LHCN-M2 (cell line): ENCODE measurements at places on chromosomes 3 and 15. TPM values are rescaled to one million over a fixed set of nuclear protein-coding genes. Genes with fewer than 3 reads are reported as not detected.
A peak's percentile ranks its signal among the peaks of the same experiment; 100 is the strongest.

GRCh38 chr3:102544741-102545140, 109.9 kb downstream of the ZPLD1 start:
- no peak for DNase-seq

DNA sequence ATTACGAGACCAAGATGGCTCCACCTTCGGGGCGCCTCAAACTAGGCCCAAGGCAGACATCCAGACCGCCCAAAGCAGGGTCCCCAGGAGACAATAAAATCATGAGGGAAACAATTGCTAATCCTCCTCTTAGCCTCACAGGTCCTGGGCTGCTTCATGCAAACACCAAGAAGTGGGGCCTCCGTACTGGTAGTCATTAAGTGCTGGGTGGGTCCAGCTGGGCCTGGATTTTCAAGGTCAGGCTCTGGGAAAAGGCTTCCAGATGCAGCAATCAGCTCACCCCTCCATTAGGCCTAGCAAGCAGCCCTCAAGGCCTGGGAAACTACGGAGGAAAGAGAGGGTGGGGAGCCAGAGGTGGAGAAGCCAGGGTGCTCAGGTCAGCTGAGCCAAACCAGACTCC, 634 bp downstream of the FBXL22 start:
- DNase-seq = no peak

DNA sequence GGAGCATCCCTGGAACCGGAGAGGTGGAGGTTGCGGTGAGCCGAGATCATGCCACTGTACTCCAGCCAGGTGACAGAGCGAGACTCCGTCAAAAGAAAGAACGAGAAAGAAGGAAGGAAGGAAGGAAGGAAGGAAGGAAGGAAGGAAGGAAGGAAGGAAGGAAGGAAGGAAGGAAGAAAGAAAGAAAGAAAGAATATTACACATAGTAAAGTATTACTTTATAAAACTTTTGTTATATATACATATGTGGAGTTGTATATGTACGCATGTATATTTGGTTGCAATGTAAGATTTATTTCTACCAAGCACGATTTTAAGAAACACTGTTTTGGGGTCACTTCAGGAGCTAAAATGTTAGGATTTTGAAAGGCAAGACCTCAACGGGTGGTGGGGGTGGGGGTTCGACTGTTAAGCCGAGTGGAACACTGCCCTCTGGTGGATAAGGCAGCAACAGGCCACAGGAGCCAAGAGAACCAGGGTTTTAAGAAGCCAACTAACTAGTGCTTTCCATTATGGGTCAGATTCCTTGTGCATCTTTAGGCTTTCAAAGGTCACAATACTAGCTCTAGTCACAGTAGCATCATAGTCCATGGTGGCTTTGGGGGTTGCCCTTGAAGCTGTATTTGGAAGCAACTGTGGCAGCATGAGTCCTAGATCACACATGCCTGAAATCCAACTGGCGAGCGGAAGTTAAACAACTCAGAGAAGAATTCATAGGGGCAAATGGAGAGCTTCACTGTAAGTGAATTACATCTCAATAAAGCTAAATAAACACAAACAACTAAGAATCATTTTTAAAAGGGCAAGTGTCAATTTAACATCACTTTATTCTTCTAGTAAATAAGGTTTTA, 22.5 kb downstream of the GLB1 start:
- DNase-seq = peak; percentile 55

The ONECUT1 gene
- total RNA-seq = not detected in 2 replicates

The NEK10 gene
- total RNA-seq = 4.9 and 5.7 TPM in 2 replicates

The PGBD4 gene
- 1.7 and 1.9 TPM in 2 replicates for total RNA-seq

DNA sequence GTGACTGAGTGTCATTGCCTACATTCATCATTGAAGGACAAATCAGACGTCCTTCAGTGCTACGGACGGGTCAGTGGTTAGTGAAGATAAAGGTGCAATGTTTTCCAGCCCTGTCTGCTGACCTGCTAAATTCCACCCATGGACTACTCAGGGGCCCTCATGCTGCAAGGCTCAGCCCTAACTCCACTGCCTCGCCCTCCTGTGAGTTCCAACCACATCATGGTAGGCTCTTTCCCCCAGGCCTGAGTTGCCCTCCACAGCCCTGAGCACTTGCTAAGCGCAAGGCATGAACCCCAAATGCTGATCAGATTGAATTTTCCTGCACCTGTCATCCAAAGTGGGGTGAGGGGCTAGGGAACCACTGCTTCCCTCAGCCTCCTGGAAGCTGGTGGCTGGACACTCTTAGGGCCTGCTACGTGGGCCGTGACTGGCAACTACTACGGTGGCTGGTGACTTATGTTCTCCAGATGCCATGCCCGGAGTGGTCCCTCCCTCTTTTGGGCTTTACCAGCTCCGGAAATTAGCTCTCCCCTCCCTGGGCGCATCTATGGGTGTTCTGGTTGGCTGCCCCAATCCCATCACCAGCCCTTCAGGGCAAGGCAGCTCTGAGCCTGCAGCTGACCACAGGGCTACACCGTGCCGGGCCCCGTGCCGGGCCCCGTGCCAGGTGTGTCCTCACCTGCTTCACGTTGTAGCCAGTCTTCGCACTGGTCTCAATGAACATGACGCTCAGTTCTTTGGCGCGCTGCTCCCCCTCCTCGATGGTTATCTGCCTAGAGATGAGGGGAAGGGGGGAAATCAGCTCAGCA, 32.1 kb downstream of the SRPRB start:
- no peak for DNase-seq

The GOLGA8O gene
- total RNA-seq = 0.51 and 0.80 TPM in 2 replicates

The TF gene
- total RNA-seq = not detected in 2 replicates

- DNase-seq = no peak
Measured at GRCh38 chr15:40334941-40335795, 5.6 kb downstream of the CCDC9B start.

DNA sequence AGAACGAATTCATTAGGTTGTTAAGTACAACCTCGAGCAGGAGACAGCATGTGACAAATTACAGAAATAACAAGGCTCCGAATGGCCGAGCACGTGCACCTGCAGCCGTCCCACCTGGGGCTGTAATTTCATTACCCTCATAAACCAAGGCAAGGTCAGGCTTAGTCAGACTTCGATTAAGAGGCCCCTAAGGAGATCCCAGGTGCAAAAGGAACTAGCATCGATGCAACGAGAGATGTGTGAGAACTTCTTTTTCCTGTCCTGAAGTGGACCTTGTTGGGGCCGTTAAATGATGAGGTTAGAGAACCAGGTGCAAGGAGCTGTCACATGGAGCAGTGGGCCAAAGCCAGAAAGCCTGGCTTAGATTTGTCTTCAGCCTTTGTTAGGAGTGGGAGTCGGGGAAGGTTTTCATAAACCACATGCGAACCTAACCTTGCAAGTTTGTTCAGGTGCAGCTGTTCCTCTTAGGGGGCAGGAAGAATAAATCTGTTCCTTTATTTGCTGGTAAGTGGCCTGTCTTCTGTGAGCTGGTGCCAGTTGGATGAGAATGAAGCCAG, 559.9 kb upstream of the MCTP2 start:
- no peak for DNase-seq

The THPO gene
- total RNA-seq = not detected in 2 replicates

DNA sequence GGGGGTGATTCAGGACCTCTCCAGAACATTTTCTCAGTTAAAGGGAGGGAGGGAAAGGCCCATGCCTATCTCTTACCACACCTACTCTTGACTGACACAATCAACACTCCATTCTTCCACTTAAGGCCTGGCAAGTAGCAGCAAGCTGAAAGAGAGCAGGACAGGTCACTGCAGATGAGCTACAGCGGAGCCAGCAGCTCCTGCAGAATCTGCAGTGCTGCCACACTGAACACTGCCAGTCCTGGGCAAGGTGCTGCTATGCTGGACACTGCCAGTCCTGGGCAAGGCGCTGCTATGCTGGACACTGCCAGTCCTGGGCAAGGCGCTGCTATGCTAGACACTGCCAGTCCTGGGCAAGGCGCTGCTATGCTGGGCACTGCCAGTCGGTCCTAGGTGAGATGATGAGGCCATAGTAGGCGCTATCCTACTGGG, 143.7 kb downstream of the MYLK start:
- DNase-seq = no peak

DNA sequence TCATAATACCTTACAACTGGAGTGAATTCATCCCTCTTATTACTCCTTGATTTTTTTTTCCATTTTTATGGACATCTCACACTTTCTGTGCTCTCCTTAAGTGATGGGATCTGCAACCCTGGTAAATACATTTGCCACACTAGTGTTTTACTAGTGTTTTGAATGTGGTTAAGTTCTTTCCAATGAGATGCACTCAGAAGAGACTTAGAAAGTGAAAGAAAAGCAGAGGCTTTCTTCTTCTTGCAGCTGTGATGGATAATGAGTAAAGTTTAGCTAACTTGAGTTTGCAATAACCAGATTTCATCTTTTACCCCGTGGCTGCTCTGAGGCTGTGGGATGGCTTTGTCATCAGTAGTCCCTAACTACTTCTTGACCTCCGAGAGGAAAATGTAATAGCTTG, 1248.4 kb downstream of the NSUN3 start:
- DNase-seq = no peak

GRCh38 chr3:180250172-180250571, 213.4 kb upstream of the PEX5L start:
- DNase-seq = peak; percentile 28

The TGFBR2 gene
- total RNA-seq = 278 and 330 TPM in 2 replicates

The UMPS gene
- 31.7 and 39.3 TPM in 2 replicates for total RNA-seq

The HTD2 gene
- total RNA-seq = 9.2 and 14.3 TPM in 2 replicates

GRCh38 chr3:31288641-31289100, 244.1 kb upstream of the STT3B start:
- DNase-seq = peak; percentile 72

The CTXND1 gene
- total RNA-seq = not detected in 2 replicates

The PCSK6 gene
- total RNA-seq = 0.13 and 0.52 TPM in 2 replicates

The HSPBAP1 gene
- 6.1 and 7.1 TPM in 2 replicates for total RNA-seq

The TTBK2 gene
- total RNA-seq = 4.0 and 9.6 TPM in 2 replicates

DNA sequence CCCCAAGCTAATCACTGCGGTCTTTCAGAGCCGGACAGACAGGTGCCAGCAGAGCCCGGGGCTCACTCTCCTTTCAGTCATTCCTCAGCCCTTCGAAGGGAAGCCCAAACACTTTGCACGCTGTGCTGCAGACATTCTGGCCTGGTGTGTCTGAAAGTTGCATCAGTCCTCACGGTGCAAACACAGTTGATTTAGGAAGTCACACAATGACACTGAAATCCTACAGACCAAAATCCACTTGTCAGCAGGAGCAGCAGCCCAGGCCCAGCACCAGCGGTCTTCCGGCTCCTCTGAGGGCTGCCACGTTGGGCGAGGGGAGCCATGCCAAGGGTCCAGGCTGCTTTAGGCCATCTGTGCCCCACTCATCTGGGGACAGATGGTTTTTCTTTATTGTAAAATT, 61.6 kb downstream of the RGMA start:
- DNase-seq = no peak

GRCh38 chr3:115698851-115699591, 75.7 kb downstream of the GAP43 start:
- DNase-seq = peak; percentile 73

- DNase-seq = peak; percentile 1
Measured at GRCh38 chr3:25080461-25080860, 347.6 kb upstream of the RARB start.

The CNTN4 gene
- total RNA-seq = not detected in 2 replicates

The CLDN18 gene
- 0.06 TPM in 1 of 2 replicates, not detected in the other for total RNA-seq

DNA sequence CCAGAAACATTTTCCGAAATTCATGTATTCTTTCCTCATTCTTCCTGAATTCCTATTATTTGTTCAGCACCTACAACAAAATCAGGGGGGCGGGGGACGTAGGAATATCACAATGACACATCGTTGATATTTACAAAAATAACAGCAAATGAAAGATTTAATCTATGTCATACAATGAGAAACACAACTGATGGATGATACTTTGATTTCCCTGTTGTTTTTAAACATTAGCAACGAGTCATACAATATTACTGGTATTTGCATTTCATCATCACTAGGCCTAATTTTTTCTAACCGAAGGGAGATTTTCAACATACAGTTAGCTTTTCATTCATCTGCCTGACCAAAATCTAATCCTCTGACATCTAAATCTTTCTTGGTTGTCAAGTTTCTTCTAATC, 45.3 kb upstream of the INO80 start:
- DNase-seq = no peak

The CORO2B gene
- total RNA-seq = 18.3 and 20.3 TPM in 2 replicates

GRCh38 chr3:14862661-14863230, 44.0 kb downstream of the FGD5 start:
- no peak for DNase-seq

The PIGBOS1 gene
- total RNA-seq = 7.0 and 15.0 TPM in 2 replicates

The FBXO40 gene
- total RNA-seq = not detected in 2 replicates

DNA sequence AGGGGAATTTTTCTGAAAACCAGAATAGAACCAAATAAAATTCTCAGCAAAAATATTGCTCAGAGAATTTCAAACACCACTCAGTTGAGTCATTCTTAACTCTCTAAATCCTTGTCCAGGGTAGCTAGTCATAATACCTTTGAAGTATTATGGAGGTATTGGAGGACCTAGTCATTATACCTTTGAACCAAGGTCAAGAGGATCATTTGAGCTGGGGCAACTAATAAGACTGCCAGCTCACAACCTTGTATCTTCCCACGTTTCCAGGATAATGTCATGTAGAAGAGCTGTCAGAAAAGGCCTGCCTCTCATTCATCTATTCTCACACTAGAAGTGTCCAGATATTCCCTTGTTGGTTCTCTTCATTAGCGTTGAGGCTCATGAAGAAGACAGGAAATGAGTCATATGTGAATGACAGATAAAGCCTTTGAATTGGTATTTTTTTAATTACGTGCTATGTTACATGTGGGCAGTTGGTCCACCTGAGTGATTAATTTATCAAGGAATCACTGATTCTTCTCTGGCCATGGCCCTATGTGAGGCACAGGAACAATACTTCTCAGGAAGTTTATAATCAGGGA, 48.3 kb downstream of the TOPAZ1 start:
- DNase-seq = no peak

GRCh38 chr3:119647171-119647570, 13.2 kb downstream of the POPDC2 start:
- no peak for DNase-seq

DNA sequence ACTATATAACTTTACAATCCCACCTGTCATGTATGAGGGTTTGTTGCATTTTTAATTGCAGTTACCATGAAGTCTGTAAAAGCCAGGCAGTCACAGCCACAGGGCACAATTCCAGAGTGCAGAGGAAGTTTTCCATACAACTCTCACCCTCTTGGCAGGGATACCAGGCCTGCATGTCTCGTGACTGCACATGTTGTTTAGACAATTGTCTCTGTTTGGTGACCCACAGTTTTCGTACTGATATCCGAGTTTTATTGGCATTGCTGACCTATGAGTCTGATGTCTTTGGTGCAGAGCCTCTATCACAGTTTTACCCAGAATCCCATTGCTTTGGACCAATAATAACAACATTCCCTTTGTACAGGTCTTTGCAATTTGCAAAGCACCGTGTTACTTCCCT, 24.9 kb upstream of the MYZAP start:
- DNase-seq = peak; percentile 62

The DAPK2 gene
- 0.06 and 2.2 TPM in 2 replicates for total RNA-seq

The IMPG2 gene
- total RNA-seq = 0.19 and 0.23 TPM in 2 replicates

- DNase-seq = peak; percentile 41
Measured at GRCh38 chr3:131349946-131350347, 31.6 kb upstream of the NUDT16 start.
